ENCODE measurements at places on chromosomes 5 and 9.

- no peak for DNase-seq
Observed at GRCh38 chr9:104304925-104305324, 199.1 kb upstream of the OR13F1 start.

DNA sequence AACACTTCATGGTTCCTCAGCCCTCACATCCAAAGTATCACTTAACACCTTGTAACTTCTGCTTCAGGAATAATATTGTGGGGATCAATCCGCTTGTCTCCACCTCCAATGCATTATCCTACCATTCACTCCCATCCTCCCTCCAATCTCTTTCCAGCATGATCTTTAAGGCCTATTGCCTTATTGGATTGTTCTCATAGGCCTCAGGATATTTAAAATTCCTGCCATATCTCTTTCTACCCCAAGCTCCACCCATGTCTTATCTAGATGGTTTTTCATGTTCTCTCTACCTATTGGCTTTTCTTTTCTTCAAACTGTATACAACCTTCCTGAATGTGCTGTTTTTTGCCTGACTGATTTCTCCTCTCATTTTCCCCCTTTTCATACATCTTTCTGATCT lies 7.2 kb downstream of the KDM4C start:
- DNase-seq = no peak

DNA sequence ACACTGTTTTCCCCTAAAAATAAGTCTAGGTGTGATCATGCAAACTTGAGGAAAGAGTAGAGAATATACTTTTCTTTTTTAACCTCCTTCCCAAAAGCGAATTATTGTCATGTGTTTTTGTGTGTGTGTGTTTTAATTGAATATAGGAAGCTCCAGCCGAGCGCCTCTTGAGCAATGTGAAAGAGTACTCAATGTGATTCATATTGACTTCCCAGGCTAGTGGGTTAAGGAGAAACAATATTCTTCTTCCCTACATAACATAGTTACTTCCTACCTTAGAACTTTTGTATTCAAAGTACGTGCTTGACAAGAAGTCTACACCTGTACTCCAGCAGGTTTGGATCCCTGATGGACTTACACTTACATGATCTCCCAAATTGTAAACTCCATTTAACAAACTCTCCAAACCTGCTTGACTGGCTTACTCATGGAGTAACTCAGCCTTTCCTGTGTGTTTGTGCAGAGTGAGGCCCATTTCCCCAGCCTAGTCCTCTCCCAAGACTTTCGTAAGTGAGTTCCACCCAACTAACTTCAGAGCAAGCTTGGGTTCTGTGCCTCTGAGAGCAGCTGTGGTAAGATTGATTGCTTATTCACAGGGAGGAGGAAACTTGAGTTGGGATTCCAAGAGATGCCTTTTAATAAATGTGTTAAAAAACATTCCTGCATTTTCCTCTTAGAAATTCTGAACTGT lies 9.3 kb downstream of the SLC28A3 start:
- no peak for DNase-seq

- DNase-seq = no peak
Observed at GRCh38 chr5:168110870-168111832, 180.3 kb upstream of the WWC1 start.

GRCh38 chr5:88842784-88843183 lies 40.2 kb downstream of the MEF2C start:
- DNase-seq = no peak

GRCh38 chr5:107476783-107477182 lies 194.0 kb downstream of the EFNA5 start:
- DNase-seq = no peak

DNA sequence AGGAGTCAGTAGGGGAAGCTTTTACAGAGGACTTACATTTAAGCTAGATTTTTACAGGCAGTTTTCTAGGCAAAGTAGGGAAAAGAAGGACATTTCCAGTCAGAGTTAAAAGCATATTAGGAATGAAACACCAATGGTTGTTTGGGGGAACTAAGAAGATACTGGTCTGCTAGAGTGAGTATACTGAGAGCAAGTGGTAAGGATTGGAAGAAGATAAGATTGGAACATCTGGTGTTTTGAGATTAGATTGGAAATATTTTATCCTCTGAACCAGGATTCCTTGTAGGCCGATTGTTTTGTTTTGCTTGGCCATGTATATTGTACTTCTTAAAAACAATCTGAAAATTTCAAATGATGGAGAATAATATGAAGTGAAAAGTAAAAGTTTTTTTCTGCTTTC lies 7.7 kb downstream of the FBXO38 start:
- DNase-seq = no peak

DNA sequence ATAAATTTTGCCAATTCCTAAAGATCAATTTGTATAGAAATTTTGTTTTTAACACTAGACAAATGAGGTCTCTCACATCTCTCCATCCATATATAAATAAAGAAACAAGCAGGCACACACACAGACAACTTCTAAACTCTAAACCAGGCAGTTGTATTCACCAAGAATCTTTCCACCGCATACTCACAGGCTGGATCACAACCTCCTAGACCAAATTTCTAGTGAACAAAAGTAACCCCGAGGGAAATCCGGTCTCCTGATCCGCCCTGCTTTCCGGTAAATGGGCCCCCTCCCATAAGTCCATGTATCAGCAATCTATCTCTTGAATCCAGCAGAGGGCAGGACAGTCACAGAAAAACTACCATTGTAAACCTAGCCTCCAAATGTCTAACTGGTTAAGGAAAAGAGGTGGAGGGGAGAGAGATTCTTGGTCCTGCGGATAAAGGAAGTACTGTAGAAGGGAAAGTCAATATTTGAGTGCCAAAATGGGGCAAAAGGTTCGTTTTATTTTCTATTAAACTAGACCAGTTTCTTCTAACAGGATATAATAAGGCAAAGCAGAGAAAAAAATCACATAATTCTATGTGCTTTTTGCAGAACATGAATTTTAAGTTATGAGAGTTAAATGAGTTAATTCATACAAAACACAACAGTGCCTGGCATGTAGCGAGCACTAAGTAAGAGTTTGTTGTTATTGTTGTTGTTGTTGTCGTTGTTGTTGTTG lies 4.8 kb upstream of the SMU1 start:
- no peak for DNase-seq

DNA sequence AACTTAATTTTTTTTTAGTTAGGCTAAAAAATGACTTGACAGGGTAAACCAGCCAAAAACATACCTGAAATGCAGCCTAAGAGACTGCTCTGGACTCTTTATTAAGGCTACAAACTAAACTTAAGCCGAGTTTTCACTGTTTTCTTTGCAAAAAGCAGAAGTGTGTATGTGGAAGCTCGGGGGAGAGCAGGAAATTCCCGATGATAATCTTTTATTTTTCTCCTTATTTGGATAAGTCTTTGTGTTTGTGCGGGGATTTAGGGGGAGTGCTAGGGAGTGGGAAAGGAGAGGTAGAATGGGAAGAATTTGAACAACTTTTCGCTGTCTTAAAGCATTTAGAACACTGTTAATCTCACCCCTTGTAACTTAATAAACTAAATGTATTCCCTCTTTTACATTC lies 30.7 kb upstream of the GPR21 start:
- no peak for DNase-seq

DNA sequence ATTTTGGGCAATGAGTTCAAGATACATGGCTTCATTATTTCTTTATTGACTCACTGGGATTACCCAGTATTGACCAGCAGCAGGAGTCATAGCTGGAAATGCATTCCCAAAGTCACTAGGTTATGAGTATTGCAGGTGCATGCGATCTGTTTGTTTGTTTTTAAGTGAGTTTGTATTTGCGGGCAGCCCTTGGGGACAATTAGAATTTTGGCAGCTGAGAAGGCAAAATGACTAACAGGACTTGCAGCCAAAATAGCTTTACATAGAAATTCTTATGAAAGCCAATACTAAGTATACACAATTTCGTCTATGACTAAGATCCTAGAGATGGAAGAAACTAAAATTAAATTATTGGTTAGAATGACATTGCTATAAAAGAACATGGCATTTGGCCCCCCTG lies 18.1 kb upstream of the RGMB start:
- DNase-seq = no peak

DNA sequence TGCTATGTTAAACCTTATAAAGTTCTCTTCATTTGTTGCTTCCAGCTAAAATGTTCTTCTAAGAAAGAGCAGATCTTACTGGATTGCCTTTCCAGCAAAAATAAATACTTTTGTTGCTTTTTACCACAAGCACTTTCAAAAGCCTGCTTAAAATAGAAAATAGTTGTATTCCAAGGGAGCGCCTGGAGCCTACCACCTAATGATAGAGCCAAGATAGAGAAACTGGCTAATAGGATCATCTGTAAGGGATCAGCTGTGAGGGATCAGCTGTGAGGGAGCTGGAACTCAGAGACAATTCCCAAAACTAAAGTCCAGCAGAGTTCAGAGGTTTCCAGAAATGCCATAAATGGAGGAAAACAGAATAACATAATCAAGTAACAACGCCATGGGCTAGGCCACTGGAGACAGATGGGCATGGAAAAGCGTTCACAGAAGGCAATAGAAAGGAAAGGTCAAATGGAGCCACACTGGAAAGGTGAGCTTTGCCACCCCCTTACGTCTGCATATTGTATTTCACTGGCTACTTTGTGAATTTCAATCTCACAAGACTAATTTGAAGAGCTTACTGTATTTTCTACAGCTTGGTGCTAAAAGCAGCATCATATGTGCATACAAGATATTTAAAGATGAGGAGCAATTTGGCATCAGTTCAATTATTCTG lies 140.6 kb upstream of the TLE4 start:
- DNase-seq = no peak

DNA sequence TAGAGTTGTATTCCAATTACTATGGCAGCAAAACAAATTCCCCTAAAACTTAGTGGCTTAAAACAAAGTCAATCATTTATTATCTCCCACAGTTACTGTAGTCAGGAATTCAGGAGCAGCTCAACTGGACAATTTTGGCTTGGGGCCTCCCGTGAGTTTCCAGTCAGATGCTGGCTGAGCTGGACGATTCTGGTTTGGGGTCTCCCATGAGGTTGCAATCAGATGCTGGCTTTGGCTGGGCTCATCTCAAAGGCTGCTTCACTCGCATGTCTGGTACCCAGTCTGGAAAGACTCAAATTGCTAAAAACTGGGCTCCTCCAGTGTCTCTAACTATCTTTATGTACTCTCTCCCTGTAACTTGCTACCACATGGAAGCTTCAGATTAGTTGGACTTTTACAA lies 130.1 kb downstream of the C5orf15 start:
- DNase-seq = no peak

DNA sequence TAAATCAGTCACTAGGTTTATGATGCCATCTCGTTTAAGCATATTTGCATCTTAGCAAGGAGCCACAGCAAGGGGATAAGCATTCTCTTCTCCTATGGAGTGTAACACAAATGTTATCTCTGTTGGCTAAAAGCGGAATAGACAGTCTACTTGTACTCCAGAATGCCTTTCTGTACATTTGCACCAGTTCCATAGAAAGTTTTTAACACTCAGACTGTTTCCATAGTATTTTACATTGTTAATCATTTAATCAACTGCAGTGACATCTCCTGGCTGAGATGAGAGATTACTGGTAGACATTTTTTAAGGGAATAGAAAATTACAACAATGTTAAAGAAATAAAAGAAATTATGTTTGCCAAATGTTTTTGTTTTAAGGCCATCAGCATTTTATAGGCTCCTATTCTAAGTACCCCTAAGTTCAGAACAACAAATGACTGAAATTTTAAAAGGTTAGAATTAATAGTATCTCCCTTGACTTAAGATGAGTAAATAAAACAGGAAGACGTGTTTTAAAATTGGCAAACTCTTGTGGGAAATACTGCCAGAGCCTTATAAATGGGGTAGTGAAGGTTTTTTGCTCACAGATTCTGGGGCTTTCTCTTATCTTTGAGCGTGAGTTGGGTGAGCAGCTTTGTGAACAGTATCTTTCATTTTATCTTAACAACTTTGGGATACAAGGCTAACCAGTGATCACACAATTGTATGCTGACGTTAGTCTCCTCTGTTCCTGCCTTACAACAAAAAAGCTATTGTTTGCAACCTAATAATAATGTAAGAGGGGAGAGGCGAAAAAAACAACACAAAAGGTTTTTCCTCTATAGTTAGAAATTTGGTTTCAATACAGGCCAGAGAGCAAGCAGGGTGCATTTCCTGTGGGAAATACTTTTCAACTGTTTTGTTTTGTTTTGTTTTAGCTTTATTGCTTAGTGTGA lies 294.3 kb downstream of the FBXL7 start:
- no peak for DNase-seq

DNA sequence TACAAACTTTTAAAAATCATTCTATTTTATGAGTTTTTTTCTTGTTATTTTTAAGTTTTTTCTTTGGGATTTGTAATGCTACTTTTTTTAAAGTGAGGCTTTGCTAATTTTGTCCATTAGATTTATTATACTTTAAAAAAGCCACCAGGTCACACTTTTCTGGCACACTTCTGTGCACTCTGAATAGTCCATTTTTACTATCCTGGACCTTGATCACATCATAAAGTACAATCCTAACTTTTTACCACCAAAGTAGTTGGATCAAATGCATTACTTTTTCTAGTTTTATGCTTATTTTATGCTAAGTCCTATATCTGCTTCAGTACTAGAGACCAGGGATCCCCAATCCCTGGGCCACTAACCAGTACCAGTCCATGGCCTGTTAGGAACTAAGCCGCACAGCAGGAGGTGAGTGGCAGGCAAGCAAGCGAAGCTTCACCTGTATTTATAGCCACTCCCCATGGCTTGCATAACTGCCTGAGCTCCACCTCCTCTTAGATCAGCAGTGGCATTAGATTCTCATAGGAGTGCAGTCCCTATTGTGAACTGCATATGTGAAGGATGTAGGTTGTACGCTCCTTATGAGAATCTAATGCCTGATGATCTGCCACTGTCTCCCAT lies 16.0 kb downstream of the FRRS1L start:
- DNase-seq = no peak

DNA sequence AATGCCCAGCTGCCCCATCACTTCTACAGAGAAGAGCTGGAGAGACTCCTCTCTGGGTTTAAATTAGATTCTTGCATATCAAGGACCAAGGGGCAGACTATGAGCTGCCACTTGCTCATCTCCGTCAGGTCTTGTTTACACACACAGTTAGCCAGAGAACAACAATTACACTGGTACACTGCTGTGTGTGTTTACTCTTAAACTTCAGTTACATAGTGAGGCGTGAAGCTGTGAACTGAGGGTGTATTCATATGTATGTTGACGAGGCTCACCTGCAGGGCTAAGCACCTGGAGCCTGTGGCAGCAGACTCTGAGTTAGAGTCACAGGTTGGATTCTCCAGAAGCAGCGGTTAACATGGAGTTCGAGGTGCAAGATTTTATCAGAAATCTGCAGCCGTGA lies 155.4 kb upstream of the ANKH start:
- no peak for DNase-seq

GRCh38 chr9:15239816-15240215 lies 67.2 kb downstream of the TTC39B start:
- DNase-seq = no peak

DNA sequence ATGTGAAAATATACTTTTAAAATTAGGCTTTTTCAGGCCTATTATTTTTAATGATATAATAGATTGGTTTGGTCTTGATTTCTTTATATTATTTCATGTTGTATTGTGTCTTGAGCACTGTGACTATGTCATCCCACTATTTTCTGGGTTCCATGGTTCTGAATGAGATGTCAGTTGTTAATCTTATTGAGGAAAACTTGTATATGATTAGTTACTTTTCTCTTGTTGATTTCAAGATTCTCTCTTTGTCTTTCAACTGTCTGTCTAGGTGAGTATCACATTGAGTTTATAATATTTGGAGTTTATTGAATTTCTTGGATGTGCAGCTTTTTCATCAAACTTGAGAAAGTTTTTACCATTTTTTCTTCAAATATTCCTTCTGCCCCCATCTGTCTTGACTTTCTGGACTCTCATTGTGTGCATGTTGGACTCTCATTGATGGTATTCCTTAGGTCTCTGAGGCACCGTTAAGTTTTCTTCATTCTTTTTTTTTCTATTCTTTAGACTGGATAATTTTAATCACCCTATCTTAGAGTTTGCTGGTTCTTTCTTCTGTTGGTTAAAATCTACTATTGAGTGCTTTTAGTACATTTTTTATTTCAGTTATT lies 175.8 kb downstream of the TMEM167A start:
- no peak for DNase-seq
